ENCODE measurements at places on chromosomes 11 and 22.

DNA sequence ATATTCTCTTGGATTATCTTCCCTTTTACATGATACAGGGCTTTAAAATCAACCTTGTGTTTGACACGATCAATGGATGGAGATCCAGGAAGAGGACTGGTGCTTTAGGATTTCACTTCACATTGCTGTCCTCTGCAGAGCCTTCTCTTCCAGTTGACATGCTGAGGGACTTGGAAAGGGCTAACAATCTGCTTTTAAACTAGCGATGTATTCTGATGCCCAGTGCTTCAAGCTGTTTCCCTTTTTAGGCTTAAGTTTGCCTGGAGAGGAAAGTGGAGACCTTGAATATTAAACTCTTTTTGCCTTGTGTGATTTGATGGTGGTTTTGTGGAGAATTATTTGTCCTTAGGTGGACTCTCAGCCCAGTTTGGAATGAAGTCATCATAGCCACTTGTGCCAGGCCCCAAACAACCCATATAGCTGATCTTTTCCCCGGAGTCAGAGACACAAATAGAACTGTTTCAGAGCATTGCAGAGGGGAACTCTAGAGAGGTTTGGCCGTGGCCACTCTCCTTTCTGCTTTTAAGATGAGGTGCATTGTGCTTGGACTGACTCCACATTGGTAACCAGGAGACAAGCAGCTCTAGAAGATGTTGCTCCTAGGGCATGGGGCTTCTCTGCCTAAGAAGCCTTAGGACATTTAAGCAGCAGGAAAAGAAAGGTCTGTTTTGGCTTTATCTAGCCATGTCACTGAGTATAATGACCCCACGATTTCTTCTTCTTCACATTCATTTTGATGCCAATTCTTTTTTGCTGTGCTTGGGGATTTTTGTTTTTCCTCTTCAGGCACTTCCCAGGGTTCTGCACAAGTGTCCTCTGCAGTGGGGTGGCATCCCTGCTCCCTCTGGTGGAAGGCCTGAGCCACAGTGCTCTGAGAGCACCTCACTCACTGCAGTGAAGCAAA lies 152.8 kb downstream of the NCAM1 start:
- DNase-seq = peak; percentile 56

GRCh38 chr11:10359171-10359570 lies 54.3 kb downstream of the ADM start:
- DNase-seq = no peak

GRCh38 chr22:40332319-40332781 lies 13.9 kb upstream of the ADSL start:
- DNase-seq = no peak

DNA sequence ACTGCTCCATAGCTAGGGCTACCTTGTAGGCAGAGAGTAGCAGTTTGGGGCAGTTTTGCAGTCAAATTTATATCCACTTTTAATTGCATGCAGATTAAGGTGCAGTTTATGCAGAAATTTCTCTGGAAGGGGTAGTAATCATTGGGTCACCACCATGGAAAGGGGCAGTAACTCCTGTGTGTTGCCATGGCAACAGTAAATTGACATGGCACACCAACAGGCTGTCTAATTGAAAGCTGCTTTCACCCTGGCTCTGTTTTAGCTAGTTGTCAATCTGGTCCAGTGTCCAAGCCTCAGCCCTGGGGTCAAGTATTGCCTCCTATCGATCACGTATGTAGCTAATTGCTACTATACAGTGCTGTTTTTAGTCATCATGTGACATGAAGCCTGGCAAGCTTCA lies 786.1 kb upstream of the CNTN5 start:
- DNase-seq = no peak

- DNase-seq = no peak
Measured at GRCh38 chr11:130872981-130873380, 43.3 kb downstream of the SNX19 start.

DNA sequence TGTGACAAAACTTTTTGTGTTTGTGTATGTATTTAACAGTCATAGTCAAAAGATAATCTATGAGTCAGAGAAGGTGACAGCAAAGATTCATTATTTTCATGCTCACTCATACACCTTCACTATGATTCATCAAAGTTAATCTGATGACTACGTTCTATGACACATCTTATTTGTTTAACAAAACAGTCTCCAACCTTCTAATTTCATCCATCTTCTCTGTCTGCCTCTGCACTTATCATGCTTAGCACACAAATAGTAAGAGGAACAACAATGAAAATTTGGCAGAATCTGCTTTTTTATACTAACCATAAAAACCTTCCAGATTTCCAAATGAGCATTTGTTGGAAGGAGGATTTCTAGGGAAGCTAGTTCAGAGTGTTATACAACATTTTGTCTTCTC lies 568.9 kb downstream of the LUZP2 start:
- DNase-seq = no peak

DNA sequence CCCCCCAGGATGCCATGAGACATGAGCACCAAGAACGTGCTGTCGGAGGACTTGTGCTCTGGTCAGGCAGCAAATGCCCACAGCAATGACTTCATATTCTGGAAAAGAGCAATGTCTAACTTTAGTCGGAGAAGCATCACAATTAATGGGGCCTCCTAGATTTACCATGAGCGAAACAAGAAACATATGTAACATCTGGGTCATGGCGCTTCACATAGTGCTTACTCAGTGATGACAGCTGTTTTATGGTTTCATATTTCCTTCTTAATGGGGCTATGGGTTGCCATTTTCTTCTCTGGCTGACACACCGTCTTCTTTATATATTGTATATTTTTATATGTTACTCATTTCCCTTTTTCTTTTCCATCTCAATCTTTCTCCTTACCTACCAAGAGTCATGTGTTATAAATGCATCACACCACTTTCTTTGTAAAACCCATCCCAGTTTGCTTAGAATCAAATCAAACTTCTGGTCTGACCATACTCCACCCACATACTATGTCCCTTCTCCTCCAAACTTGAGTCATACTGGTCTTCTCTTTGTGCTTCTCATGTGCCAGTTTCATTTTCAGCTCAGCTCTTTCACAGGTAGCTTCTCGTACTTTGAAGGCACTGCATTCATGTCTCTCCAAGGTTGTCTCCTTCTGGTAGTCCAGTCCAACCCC lies 9.4 kb upstream of the CASP12 start:
- DNase-seq = no peak

DNA sequence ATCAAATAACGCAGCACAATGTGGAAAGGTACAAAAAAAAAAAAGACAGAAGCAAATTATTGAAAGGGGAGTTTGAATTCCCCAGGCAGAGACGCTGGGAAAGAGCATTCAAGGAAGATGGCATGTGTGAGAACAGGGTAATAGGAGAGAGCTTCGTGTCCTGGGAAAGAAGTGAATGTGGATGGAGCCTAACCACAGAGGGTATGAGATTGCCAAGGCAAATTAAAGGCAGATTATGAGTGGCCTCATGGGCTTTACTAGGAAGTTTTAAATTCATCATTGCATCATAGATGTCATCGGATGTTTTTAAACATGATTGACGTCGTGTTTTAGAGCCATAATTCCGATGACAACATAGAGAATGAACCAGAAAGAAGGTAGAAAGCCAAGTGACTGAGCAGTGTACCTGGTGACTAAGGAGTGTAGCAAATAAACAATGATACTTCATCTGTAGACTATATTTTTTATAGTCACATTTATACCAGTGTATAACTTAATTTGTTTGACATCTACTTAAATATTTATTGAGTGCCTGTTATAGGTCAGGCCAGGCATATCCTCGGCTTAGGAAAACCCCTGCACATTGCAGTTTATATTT lies 151.4 kb downstream of the MSANTD4 start:
- DNase-seq = no peak

GRCh38 chr11:112805658-112806057 lies 155.6 kb upstream of the NCAM1 start:
- peak; percentile 69 for DNase-seq

DNA sequence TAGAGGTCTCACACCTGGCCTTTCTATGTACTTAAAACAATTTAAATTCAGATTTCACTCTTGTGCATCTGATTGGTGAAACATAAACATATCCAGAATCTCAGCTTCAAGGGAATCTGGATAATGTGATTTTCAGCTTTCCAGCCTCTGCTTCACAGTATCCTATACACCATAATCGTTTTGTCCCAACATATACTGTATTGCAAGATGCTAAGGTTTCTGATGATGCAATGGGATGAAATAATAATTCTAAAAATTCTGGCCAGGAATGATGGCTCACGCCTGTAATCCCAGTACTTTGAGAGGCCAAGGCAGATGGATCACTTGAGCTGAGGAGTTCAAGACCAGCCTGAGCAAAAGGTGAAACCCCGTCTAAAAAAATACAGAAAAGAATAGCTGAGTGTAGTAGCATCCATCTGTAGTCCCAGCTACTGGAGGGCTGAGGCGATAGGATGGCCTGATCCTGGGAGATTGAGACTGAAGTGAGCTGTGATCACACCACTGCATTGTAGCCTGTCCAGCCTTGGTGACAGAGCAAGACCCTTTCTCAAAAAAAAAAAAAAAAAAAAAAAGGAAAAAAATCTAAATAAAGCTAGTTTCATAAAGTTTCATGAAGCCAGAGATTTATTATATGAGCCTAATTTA lies 41.0 kb upstream of the CTSC start:
- DNase-seq = no peak

DNA sequence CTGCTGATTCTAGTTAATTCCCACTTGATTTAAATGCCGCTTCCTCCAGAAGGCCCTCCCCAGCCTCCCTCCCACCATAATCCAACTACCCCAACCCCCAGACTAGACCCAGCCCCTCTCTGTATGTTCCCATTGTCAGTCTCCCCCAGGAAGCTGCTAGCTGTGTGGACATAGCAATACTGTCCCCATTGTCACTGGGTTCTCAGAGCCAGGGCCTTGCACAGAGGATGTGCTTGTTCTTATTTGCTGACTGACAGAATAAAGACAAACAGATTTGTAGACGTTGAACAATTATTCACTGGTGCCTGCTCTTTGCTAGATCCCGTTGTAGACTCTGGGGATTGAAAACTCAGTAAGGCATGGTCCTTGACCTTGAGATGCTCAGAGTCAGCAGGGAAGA lies 45.7 kb upstream of the NAV2 start:
- no peak for DNase-seq

DNA sequence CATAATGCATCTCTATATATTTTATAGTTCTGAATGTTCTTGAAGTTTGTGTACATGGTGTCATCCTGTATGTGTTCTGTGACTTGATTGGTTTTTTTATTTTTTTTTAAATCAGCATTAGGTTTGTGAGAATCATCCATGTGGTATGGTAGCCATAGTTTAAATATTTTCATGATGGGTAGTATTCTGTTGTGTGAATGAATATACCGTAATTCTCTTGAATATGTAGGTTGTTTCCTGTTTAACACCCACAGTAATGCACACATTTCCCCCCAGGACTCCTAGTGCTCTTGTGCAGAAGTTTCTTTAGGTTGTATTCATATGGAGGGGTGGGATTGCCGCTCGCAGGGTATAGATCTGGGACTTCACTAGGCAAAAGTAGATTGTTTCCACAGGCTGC lies 2.0 kb downstream of the PACS1 start:
- no peak for DNase-seq

GRCh38 chr22:22244316-22245250 lies at the start of gene VPREB1:
VPREB1 (plus strand) TSS chr22:22244786; CDS start chr22:22244814, 28 bp downstream.
- no peak for DNase-seq

GRCh38 chr22:32482708-32483107 lies 8.1 kb downstream of the FBXO7 start:
- no peak for DNase-seq
